ENCODE measurements at places on chromosomes 5 and 9. TPM values are rescaled to one million over a fixed set of nuclear protein-coding genes. Genes with fewer than 3 reads are reported as not detected.
A peak's percentile ranks its signal among the peaks of the same experiment; 100 is the strongest.

PDE8B gene
- 2.5 TPM for total RNA-seq

PALM2AKAP2 gene
- total RNA-seq: not detected

PHF24 gene
- total RNA-seq: not detected

TEX48 gene
- not detected for total RNA-seq

ASS1 gene
- 761 TPM for total RNA-seq

PKN3 gene
- 5.6 TPM for total RNA-seq

- no peak for DNase-seq
Observed at GRCh38 chr5:133611357-133612248, 738 bp downstream of the FSTL4 start.

GRCh38 chr9:93317495-93318094, 133.7 kb downstream of the WNK2 start:
- DNase-seq: no peak

DNA sequence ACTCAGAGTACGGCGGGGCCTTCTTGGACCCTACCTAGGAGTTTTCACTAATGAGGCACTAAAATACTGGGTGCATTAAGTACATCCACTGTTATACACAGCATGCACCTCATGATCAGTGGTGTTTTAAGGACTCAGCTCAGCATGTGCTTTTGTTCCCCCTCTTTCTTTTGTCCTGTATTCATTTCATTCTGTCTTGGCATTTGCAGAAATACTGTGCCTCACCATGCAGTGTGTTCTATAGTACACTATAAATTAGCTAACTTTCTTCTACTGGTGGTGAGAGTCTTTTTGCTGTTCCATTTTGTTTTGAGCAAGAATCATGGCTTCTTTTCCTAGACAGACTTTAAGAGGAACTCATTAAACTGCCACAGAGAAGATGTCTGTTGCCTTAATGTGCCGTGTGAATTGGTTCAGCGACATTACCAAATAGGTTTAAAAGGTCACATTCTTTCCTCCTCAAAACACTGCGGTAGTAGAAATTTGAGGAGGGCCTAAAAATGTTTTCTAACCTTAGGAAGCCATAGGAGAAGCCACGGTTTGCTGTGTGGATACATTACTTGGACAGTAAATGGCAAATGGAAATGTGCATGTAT, 276.6 kb downstream of the MAST4 start:
- no peak for DNase-seq

GRCh38 chr5:1672396-1672795, 127.2 kb downstream of the MRPL36 start:
- peak; percentile 14 for DNase-seq

GRCh38 chr5:98779264-98779877, 5.9 kb downstream of the RGMB start:
- DNase-seq: peak; percentile 60

- DNase-seq: no peak
Observed at GRCh38 chr5:168092209-168093185, 198.9 kb upstream of the WWC1 start.

GRCh38 chr5:178466342-178466741, 123.9 kb downstream of the COL23A1 start:
- no peak for DNase-seq

DNA sequence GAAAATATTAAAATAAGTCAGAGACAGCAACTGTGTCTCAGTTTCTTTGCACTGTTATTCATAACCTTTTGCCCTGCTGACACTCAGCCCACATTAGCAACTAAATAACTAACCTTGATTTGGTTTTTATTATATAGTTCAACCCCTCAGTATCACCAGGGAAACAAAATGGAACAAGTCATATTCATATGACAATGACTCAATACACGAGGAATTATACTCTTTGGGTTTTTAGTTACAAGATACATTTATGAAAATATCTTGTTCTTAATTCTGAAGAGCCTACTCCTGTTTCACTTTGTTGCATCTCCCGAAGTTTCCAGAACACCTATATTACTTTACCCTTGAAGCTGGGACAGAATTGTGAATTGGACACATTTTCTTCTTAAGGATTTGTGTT, 845.4 kb downstream of the EFNA5 start:
- no peak for DNase-seq

- DNase-seq: no peak
Observed at GRCh38 chr5:32455311-32455710, 10.8 kb upstream of the ZFR start.

- no peak for DNase-seq
Observed at GRCh38 chr5:34767180-34767579, 71.8 kb upstream of the TTC23L start.

GRCh38 chr9:132506977-132507669, 75.3 kb upstream of the BARHL1 start:
- no peak for DNase-seq

- DNase-seq: no peak
Observed at GRCh38 chr5:93273176-93273575, 307.8 kb downstream of the NR2F1-AS1 start.

Measured in Peyer's patch (tissue), 4 donors.